Head of caudate nucleus (tissue), 42 donors: ENCODE measurements at places on chromosomes 11 and 22.

GRCh38 chr11:96197801-96198701 lies 144.9 kb downstream of the MAML2 start:
- DNase-seq = no peak

DNA sequence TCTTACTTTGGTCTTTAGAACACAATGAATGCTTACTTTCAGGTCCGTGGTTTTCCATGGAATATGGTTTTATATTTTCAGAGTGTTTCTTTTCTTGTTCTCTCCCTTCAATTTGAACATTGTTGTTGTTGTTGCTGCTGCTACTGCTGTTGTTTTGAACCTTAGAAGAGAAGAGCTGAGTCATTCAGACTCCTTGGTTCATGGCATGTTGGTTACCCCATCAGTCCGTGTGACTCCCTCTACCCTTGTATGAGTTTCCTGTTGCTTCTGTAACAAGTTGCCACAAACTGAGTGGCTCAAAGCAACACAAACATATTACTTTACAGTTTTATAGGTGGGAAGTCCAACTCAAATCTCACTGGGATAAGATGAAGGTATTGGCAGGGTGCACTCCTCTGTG lies 511.0 kb downstream of the INSC start:
- DNase-seq = no peak

- DNase-seq = no peak
These were observed 53.9 kb upstream of the PICALM start for GRCh38 chr11:86122773-86123172.

GRCh38 chr11:555227-555779 lies 5.2 kb downstream of the LMNTD2 start:
- DNase-seq = no peak

DNA sequence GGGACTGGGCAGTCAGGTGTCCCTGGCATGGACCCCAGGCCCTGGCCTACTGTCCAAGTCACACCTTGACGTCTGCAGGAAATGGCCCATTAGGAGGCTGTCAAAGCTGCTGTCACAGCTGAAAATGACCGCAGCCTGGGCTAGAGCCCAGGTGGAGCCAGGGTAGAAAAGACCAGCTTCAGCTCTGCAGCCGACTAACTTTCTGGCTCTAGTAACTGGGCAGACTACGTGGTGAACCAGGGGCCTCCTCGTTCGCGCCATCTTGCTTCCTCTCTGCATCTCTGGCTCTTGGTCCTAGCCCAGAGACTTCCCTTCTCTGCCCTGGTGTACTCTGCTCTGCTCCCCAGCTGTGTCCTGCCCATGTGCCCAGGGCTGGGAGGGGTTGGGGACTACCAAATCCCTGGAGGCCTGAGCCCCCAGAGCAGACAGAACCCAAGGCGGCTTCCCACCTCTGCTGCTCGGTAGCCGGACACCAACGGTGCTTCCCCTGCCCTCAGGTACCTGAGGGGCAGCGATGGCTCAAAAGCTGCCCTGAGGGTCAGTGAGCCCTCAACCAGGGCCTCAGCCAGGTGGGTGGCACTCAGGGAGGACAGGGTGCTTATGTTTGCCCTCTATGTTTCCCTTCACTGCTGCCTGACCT lies 19.7 kb downstream of the SART1 start:
- no peak for DNase-seq

GRCh38 chr11:61120099-61120705 lies 17.9 kb downstream of the CD5 start:
- DNase-seq = no peak

- no peak for DNase-seq
These were observed 11.0 kb downstream of the RAB36 start for GRCh38 chr22:23156286-23156685.

DNA sequence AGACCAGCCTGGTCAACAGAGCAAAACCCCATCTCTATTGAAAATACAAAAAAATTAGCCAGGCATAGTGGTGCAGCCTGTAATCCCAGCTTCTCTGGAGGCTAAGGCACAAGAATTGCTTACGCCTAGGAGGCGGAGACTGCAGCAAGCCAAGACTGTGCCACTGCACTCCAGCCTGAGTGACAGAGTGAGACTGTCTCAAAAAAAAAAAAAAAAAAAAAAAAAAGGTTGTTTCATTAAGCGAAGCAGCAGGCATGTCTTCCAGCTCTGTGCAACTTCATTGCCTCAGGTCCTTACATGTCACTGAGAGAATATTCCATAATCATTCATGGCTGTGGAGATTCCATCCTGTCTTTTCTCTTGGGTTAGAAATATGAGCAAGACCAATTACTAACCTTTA lies 16.9 kb downstream of the GAB2 start:
- no peak for DNase-seq

GRCh38 chr22:34019190-34019845 lies 99.0 kb upstream of the LARGE1 start:
- DNase-seq = no peak

DNA sequence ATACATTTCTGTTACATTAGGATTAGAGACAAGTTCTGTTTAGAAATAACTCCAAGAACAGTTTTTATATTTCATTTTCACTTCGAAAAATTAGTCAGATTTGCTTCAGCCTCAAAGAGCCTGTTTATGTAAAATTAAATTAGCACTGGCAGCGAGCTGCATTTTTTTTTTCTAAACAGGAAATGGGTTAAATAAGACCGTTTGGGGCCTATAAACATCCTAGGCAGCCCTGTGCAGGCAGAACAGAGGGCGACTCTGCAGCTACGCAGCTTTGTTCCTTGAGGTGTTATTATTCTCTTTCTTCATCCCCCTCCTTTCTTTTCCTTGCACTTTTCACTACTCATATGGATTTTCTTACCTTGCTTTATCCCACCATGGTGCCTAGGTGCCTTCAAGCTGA lies 48.7 kb downstream of the CWC15 start:
- DNase-seq = no peak

DNA sequence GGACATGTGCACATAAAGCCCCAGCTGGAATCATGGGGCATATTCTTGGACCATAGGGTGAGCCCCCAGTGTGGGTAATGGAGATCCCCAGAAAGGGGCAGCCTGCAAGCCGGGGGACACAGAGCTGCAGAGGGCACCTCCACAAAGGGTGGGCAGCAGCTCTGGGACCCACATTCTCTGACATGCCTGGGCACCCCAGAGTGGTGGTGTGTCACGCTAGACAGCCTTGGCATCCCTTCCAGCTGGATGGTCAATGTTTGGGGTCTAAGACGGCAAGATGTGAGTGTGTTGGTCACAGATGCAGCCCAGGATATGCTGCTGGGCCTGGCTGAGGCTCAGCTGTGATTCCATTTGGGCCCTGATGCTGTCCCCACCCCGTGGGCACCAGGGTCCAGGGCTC lies 9.7 kb downstream of the ADORA2A start:
- DNase-seq = no peak

- DNase-seq = no peak
These were observed 689.7 kb downstream of the TBC1D22A start for GRCh38 chr22:47452184-47452583.

GRCh38 chr11:17658211-17658610 lies 61.2 kb upstream of the MYOD1 start:
- DNase-seq = no peak

DNA sequence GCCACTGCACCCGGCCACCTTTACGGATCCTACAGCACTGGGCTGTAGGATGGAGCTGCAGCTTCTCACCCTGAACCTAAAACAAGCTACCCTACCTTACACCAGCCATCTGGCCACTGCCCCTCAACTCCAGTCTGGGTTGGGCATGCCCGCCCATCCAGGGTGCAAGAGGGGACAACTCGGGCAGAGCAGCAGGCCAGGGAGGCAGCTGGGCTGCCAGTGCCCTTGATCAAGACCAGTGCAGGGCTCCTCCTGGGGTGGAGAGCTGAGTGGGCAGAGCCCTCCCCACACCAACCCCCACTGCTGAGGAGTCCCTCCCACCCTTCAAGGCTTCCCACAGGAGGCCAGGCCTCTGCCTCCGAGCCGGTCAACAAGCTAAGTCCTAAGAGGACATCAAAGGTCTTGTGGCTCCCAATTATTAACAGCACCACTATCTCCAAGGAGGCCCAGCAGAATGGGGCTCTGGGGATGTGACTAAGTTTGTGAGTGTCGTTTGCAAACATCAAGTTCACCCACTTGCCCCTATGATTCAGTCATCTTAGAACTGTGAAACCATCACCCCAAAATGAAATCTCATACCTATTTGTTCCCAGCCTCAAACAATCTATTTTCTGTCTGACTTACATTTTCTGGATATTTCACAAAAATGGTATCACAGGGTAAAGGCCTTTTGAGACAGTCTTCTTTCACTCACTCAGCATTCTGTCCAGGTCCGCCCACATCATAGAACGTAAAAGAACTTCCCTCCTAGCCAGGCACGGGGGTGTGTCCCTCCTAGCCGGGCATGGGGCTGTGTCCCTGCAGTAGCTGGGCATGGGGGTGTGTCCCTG lies 11.0 kb downstream of the GATD1 start:
- DNase-seq = no peak
